ENCODE measurements at places on chromosomes 3 and 15.

DNA sequence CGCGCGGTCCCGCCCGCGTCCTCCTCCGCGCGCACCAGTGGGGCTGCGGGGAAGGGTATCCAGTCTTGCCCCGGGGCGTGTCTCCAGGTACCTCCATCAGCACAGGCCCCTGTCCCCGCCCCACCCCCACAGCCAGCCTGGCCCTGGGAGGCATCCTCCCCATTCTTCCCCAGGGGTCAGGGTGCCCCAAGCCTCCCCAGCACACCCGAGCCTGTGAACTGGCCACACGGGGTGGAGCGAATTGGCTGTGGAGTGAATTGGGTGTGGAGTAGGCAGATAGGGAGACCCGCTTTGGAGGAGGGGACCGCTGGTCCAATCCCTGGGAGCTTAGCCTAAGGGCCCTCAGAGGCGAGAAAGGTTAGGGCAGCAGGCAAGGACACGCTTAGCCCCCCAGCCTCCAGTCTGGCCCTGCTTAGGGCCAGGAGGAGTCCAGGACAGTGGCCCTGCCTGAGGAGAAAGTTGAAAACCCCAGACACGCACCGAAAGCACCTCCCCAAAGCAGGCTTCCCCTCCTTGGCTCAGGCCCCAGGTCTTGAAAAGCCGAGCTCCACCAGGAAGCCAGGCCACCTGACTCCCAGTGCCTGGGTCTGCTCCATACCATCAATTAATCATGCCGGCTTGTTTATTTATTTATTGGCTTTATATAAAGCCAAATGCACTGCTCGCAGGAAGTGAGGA is 107.7 kb upstream of the SLC6A11 start:
- no peak for DNase-seq

DNA sequence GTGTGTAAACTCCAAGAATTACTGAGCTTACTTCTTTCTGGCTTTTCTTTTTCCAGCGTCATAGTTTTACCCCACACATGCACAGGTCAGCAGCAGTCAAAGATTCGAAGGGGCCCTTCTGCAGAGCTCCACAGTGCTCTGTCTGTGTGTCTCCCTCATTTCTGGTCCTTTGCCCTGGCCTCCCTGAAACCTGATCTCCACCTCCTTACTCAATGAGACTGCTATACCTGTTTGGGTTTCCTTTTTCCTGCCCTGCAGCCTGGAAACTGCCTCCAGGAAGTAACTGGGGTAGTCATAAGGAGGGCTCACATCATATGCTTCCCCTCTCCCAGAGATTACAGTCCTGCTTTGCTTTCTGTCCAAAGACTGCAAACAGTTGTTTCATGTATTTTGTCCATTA is 82.8 kb upstream of the TNIK start:
- DNase-seq, result no peak

DNA sequence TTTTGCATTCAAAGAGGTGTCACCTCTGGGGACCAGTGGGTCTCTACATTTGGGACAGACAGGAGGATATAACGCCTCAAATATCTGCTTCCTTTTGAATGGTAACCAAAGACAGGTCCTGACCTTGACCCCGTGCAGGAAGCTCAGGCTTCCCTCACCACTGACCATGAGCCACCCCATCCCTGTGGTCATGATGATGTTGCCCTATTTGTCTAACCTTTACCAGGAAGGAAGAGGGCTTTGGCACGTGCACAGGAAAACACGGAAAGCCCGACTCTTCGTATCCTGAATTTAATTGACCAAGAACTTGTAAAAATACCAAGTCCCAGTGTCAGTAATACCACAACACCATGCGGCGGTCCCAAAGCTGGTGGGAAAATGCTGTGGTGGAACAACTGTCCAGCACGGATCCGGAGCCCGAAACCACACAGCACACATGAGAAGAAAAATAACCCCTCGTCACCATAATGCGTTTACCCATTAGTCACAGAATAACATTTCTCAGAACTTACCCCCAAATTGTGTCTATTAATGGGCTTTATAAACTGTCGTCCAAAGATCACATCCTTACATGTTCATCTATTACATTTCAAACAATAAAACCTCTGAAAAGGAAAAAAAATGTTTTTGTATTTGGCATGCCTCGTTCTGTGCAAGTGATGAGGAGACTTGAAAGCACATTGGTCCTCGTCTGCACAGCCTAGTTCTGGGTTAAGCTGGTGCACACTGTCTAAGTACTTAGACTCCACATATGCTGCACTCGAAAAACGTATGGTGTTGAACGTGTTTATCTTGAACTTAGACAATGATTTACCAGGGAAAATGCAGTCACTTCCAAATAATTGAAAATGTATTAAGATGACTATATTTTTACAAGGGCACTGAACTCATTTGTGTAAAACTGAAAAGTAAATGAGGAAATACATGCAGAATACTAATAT is 118.9 kb upstream of the IGF1R start:
- no peak for DNase-seq

DNA sequence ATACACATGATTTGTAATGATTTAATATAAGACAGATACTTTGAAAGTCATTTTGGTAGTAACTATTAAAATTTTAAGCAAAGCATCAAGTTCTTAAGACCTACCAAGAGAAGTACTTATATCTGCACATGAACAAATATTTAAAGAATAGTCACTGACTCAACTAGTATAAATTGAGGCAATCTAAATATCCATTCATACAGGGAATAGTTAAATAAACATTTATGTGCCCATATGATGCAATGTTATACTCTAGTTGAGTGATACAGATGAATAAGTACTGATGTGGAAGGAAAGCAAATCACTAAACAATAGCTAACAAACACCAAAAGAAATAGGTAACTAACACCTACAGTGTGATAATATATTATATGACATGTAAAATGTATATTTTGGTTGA is 527.7 kb downstream of the EPHA3 start:
- DNase-seq, result no peak

DNA sequence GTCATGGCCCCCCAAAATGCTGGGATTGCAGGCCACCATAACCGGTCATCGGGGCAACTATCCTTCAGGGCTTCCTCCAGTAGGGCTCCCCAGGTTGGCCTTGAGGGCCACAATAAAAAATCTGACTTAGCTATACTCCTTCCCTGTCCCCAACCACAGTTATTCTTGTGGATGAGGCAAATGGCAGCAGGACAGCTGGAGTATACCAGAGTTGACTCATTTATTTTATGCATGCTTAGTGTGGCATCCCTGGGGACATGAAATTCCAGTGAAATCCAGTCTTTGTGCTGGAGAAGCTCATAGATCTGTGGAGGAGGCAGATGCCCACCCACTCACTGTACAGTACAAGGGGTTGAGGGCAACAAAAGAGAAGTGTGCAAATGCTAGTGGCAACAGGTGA is 109.5 kb downstream of the RORA start:
- DNase-seq, result no peak

DNA sequence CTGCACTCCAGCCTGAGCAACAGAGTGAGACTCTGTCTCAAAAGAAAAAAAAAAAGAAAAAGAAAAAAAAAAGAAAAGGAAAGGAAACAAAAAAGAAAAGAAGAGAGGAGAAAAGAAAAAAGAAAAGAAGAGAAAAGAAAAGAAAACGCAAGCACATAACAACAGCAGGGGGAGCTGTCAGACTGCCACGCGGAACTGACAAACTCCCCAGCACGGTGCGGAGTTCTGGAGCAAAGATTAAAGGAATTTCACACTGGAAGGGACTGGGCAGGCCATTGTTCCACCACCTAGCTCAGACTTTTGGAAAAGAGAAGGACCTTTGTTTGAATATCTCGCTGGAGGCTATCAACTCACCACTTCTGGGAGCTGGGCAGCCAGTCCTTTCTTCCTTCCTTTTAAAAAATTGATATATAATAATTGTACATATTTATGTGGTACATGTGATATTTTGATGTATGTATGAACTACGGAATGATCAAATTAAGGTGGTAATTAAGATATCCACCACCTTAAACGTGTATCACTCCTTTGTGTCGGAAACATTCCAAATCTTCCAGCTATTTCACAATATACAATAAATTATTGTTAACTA is 40.5 kb downstream of the DPPA2 start:
- no peak for DNase-seq

- DNase-seq, result no peak
Measured at GRCh38 chr15:35549567-35549966, 3.6 kb upstream of the DPH6 start.

GRCh38 chr3:24315971-24316370 is 178.7 kb downstream of the THRB start:
- DNase-seq, result no peak

GRCh38 chr15:60729850-60730458 is 251.0 kb upstream of the ICE2 start:
- no peak for DNase-seq

DNA sequence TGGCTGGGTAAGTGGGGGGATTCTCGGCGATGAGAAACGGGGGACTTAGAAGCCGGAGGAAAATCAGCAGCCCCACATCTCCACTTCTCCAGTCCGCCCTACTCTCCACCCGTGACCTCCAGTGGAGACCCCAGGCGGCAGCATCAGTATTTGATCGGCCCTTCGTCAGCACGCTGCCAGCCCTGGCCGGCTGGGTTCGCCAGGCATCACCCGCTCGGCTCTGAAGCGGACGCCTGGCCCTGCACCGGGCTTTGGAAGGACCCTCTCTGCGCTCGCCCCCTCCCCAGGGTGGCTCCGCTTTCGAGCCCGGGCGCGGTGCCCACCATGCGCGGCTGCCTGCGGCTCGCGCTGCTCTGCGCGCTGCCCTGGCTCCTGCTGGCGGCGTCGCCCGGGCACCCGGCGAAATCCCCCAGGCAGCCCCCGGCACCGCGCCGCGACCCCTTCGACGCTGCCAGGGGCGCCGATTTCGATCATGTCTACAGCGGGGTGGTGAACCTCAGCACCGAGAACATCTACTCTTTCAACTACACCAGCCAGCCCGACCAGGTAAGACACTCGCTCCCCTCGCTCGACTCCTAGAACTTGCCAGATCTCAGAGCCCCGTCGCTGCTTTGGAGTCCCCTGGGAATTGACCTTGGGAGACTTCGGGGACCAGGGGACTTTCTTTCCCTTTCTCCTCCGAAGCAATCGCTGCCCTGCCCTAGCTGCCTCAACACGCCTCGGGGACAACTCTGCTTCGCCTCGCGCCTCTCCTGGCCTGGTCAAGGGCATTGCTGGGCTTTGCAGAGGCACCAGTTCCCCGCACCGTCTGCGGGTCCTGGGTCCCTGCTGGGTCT is 561 bp downstream of the SIDT1 start:
- no peak for DNase-seq

Data from NCI-H1694 (cell line).